ENCODE measurements at places on chromosomes 6 and 20. TPM values are rescaled to one million over a fixed set of nuclear protein-coding genes. Genes with fewer than 3 reads are reported as not detected.

- DNase-seq, result peak; percentile 73
Observed at GRCh38 chr6:37705239-37706051, 7.8 kb upstream of the MDGA1 start.

GRCh38 chr6:150720774-150721233 is 121.1 kb downstream of the PLEKHG1 start:
- no peak for DNase-seq

DNA sequence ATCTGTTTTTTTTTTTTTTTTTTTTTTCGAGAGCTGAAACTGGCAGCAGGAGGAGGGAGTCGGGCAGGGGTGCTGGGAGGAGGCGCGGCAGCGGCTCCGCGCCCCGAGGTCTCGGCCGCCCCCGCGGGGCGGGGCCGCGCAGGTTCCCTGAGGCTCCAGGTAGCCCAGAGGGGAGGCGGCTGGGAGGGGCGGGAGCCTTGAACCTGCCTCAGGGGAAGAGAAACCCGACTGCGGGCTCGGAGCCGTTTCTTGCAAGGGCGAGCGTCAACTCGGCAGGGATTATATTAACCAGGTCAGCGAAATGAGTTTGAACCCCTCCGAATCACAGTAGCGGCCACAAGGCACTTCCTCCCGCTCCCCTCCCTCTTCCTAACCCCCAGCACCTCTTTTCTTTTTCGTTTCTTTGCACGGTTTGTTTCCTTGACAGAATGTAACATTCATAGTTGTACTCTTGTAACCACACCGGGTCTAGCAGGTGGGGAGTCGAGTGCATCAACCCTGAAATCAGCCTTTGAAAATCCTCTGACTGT is 2.0 kb downstream of the MYB start:
- no peak for DNase-seq

DNA sequence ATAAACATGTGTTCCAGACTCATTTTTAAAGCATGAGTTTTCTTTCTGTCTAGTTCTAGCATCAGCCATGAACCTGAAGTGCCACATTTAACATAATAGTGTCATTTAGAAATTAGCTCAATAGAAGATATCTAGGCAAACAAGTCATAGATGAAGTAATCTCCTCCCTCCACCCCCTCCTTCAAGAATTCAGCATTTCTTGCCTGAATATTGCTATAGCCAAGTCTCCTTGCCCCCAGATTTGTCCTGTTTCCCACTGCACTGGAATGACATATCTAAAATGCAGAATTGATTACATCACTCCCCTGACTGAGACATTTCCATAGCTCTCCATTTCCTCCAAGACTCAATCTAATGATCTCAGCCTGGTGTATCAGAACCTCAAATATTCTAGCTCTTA is 134.9 kb upstream of the BACH2 start:
- no peak for DNase-seq

GRCh38 chr6:27651371-27651732 is 178.4 kb upstream of the ZNF184 start:
- no peak for DNase-seq

- no peak for DNase-seq
Observed at GRCh38 chr6:63525186-63525878, 46.9 kb upstream of the LOC128125822 start.

The HAO1 gene
- not detected for total RNA-seq

All from IMR-90 (cell line).